Bone marrow (tissue), 2 donors: ENCODE measurements at places on chromosomes 3 and 15.

- DNase-seq: no peak
These were observed 329.1 kb downstream of the VPS13C start for GRCh38 chr15:61731099-61731498.

DNA sequence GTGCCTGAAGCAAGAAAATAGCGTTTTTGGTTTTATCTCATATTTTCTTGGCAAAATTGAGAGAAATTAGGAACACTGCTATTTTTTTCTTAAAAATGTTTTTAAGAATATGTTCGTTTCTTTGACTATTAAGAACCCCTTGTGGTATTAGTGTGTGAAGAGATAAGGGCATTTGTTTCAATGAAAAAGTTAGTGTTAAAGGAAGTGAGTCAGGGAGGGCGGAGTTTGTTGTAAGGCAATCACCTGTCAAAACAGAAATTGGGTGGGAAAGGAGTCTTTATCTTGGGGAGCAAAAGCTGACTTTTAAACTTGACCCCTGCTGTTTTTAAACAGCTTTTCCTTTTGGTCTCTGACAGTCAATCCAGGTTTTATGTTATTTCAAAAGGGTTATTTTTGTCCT lies 4.2 kb downstream of the RAP2B start:
- no peak for DNase-seq

- DNase-seq: no peak
These were observed 17.0 kb downstream of the PEAK1 start for GRCh38 chr15:77402740-77403379.

GRCh38 chr15:38202361-38202760 lies 50.3 kb upstream of the SPRED1 start:
- DNase-seq: no peak

GRCh38 chr3:29555590-29555989 lies 274.7 kb downstream of the RBMS3 start:
- no peak for DNase-seq

GRCh38 chr3:157347577-157348303 lies 88.9 kb upstream of the PTX3 start:
- no peak for DNase-seq

DNA sequence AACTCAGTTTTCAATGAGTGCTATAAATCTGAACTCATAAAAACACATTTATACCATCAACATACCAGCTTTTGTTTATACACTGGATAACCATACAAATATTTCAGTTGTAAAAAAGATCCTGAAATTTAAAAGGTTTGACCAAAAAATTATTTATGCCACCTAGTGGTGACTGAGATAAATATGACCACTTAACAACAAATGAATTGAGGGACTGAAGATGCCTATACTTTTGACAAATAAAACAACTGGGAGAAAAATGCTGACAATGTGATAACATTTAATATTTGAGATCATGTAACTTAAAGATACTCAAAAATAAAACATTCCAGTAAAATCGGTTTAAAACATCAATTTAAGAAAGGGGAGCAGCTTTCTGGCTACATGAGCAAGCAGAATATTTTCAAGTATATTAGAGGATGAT lies 30.4 kb downstream of the ATG3 start:
- DNase-seq: no peak

DNA sequence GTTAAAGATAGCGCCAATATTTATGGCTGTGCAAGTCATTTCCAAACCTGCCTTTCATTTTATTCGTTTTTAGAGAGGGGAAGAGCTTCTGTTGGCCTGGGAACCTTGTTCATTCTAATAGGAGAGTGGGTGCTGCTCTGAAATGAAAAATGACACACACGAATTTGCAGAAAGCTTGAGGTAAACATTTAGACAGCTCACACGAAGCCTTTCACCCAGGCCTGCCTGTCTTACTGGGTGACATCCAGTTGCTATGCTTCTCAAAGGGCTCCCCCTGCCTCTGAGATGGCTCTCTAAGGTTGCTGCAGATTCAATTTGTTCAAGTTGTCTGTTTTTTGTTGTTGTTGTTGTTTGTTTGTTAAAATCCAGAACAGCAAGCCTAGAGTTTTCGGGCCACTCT lies 18.2 kb downstream of the PEX5L start:
- DNase-seq: no peak

DNA sequence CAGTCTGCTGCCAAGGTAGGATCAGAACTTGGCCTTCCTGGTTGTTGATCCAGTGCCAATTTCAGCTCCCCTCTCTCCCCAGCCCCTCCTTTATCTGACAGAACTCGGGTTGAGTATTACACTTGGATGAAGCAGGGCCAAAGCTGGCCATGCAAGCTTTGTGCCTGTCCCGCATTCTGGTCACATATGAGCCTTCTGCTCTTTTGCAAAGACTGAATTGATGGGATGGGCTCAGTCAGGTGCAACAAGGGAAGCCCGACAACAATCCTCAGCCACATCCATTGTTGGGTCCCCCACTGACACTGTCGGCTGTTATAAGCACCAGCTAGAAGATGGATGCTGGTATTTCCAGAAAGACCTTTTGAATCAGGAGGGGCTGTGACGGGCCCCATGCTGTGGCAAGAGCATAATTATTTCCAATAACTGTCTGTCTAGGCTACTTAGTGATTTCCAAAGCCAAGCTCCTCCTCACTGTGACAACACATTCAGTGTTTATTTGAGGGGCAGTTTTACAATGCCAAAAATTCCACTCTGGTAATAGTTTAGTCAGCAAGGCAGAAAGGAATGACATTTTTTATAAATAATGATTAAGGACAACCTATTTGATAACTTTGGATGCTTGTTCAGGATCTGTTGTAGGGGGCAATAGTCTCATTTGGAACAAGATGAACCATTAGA lies 146.8 kb upstream of the FRMD4B start:
- DNase-seq: no peak

- no peak for DNase-seq
These were observed 6.3 kb downstream of the FRMD5 start for GRCh38 chr15:44188795-44189194.
